COLO829 (cell line): ENCODE measurements at places on chromosomes 4 and X.

- peak; percentile 6 for DNase-seq
These were observed 502.3 kb upstream of the DIAPH2 start for GRCh38 chrX:96182366-96182765.

- DNase-seq: no peak
These were observed 71.0 kb downstream of the GPAT3 start for GRCh38 chr4:83606898-83607297.

- DNase-seq: peak; percentile 87
These were observed 56.0 kb downstream of the SPRY1 start for GRCh38 chr4:123452616-123453015.

DNA sequence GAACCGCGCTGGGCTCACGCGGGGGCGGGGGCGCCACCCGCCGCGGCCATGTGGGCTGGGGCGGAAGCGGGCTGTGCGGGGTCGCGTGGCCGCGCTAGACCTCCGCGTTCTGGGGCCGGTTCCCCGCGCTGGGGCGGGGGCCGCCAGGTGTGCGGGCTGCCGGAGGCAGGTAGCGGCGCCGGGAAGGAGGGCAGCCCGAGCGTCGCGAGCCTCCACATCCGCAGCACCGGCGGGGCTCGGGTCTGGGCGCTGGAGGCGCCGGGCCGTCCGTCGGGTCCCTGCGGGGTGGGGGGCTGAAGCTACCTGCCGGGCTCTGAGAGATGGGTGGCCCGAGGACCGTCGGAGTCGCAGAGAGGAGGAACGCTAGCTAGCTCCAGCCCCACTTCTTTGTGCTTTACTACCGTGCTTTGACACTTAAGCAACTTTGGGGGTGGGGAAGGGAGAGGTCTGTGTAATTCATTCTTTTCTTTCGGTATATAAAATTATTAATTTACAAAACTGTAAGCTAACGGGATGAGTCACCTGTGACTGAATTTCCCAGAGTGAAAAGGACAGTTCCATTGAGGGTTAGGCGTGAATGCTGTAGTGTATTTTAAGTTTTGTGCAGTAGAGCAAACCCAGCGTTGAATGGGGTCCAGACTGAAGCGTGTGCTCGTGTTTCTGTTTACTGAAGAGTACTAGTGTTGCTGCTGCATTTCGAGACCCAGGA is 689 bp downstream of the METAP1 start:
- peak; percentile 25 for DNase-seq

GRCh38 chrX:5876984-5877596 is 351.6 kb downstream of the NLGN4X start:
- DNase-seq: no peak

GRCh38 chr4:38119668-38120385 is 159.6 kb downstream of the PTTG2 start:
- peak; percentile 54 for DNase-seq

- DNase-seq: no peak
These were observed 422.7 kb upstream of the LCORL start for GRCh38 chr4:18444206-18444605.

DNA sequence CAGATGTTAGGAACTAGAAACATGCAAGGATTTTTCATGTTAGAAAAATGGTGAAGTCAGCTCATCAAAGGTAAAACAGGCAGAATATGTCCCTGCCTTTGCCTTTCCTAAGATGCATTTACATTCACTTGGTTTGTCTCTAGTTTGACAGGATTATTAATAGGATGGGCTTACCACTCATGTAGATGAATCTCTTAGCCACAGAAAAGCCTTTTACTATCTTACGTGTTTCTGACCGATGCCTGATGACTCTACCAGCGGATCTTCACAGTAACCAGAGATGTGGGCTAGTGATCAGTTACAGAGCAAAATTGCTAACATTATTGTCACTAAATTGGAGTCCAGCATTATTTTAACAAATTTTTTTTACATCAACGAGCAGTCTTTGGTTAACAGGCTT is 187.6 kb downstream of the MAML3 start:
- DNase-seq: no peak

DNA sequence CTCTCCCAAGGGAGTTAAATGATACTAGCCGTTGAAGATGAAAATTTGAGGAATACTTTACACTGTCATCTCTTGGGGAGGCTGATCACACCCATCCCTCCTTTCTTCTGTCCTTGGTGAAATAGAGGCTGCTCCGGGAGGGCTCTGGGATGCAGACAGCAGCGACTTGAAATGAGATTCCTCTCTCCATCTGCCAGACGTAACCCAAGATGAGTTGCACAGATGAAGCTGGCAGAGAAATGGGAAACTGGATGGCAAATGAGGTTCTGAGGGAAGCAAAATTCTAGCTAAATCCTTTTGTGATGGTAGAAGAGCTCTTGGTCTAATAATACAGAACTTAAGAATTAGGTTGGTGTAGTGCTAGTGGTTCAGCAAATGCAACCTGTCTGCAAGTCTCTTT is 201.4 kb downstream of the AASDH start:
- no peak for DNase-seq

GRCh38 chrX:118693843-118694242 is 33.6 kb upstream of the IL13RA1 start:
- no peak for DNase-seq

GRCh38 chrX:134803551-134804183 is 145.4 kb upstream of the PLAC1 start:
- DNase-seq: no peak

DNA sequence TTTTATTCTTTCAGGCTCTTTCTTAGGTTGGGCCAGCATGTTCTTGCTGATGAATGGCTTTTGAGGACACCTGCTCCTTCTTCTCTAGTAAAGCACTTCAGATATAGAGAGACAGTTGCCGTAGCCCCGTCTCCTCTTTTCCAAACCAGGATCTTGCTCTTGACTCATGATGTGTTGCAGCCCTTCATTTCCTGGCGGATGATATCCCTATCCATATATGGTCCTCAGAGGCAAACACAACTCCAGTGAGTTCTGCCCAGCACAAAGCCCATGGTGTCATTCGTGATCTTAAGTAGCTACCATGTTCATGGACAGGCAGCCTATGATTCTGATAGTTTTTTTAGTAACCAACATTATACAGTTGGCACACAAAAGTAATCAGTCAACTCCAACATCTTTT is 59.8 kb upstream of the ACSL1 start:
- no peak for DNase-seq

DNA sequence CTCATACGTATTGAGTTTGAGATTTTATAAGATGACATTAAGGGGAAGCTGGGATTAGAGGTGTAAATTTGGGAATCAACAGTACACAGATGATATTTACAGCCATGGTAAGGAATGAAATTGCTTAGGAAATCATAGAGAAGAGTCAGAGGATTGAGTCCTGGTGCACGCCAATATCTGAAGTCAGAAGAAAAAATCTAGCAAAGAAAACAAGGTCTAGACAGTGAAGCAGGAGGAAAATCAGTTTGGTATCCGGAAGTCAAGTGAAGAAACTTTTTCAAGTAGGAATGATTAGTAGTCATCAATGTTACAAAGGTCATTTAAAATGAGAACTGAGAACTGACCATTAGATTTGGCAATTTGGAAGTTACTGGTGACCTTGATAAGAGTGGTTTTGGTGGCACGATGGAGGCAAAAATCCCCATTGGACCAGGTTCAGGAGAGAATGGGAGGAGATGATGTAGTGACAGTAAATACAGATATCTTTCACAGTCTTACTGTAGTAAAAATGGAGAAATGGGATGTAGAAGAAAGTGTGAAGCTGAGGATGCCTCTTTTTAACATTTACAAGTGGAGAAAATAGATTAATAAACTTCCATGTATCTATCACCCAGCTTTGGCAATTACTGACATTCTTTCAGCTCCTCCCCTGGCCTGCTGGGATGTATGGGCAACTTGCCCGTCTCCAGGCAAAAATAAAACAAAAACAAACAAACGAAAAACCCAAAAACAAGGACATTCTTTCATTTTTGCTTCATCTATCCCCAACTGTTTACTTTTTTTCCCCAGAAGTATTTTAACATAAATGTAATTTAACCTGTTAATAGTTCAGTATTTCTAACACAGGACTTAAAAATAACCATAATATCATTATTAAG is 11.4 kb upstream of the GPR34 start:
- no peak for DNase-seq

GRCh38 chr4:151600432-151600831 is 160.4 kb downstream of the GATB start:
- no peak for DNase-seq

DNA sequence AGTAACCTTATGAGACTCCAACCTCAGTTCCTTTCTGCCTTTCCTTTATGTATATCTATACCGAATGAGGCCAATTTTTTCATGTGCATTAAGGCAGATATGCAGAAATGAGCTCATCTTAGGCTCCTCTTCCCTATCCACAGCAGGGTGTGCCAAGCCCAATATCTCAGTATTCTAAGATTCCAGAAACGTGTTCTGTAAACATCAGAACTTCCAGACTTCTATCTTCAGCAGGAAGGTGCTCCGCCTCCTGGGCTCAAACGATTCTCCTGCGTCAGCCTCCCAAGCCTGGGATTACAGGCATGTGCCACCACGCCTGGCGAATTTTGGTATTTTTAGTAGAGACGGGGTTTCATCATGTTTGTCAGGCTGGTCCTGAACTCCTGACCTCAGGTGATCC is 31.0 kb upstream of the CCNG2 start:
- DNase-seq: no peak

GRCh38 chrX:150849486-150849885 is 49.0 kb downstream of the CD99L2 start:
- DNase-seq: no peak

GRCh38 chr4:147773261-147774184 is 41.6 kb downstream of the ARHGAP10 start:
- no peak for DNase-seq

DNA sequence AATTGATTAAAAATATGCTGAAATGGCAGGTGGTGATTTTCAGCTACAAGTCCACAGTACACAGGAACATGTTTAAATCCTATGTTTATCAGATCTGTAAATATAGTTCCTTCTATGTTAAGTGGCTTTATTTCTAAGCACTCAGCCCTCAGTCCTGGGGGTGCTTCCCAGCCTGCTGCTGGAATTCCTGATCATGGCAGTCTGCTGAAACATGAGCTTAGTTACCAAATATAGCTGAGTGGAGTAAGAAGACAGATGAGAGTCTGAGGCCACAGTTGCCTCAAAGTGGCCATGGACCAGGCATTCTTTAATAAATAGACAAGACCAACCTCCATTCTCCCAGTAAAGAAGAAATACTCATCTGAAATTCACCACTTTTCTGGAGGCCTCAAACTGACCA is 17.1 kb upstream of the DDX60 start:
- DNase-seq: no peak

GRCh38 chr4:52157641-52158316 is 106.7 kb downstream of the SPATA18 start:
- DNase-seq: no peak

GRCh38 chr4:110877778-110878370 is 255.0 kb upstream of the PITX2 start:
- DNase-seq: no peak

- DNase-seq: no peak
These were observed 5.2 kb downstream of the TFE3 start for GRCh38 chrX:49037883-49038475.

- DNase-seq: no peak
These were observed 70.3 kb downstream of the SH3RF1 start for GRCh38 chr4:169200361-169201030.

GRCh38 chrX:101619364-101619763 is 1.6 kb upstream of the ARMCX6 start:
- no peak for DNase-seq

DNA sequence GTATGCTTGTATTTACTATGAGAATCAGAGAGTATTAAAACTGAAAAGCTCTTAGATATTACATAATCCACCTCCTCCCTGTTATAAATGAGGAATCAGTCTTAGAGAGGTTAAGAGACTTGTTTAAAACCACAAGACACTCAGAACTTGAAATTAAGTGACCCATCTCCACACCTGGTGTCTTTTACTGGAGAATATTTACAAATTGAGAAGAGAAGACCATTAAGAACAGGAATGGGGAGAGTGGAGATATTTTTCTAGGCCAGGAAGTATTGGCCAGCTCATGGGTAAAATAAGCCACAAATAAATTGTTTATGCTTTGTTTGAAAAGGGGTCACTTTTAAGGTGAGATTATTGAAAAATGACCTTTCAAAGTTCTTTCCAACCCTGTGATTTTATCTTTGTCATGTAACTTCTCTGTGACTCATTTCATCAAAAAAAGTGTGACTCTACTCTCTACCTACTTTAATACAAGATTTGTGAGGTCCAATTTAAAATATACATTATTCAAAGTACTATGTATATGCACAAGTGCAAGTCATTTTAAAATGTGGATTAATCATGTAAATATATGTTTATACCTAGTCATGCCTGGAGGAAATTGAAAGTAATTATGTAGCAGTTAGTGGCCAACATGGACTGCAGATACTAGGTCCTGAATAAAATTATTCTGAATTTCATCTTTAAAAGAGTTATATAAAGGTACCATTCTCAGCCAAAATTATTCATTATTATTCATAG is 15.9 kb upstream of the COX7B2 start:
- DNase-seq: no peak

DNA sequence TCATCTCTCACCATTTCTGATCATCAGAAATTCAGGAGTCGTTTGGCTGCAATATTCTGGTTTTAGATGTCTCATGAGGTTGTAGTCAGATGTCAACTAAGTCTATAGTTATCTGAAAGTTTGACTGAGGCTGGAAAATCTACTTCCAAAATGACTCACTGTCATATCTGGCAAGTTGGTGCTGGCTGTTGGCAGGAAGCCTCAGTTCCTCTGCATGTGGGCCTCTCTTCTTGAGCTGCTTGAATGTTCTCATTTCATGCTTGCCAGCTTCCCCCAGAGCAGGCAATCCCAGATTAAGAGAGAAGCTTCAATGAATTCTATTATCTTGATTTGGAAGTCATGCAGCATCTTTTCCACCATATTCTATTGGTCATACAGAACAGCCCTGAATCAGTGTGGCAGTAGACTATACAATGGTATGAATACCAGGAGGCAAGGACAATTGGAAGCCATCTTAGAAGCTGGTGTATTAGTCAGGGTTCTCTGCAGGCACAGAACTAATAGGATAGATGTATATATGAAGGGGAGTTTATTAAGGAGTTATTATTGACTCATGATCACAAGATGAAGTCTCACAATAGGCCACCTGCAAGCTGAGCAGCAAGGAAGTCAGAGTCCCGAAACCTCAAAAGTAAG is 46.8 kb upstream of the ELF2 start:
- no peak for DNase-seq

GRCh38 chr4:41380511-41381157 is 123.9 kb downstream of the UCHL1 start:
- no peak for DNase-seq

GRCh38 chrX:131812847-131813825 is 210.0 kb upstream of the STK26 start:
- DNase-seq: peak; percentile 13

- no peak for DNase-seq
These were observed 18.3 kb downstream of the SLC39A8 start for GRCh38 chr4:102326951-102327350.

DNA sequence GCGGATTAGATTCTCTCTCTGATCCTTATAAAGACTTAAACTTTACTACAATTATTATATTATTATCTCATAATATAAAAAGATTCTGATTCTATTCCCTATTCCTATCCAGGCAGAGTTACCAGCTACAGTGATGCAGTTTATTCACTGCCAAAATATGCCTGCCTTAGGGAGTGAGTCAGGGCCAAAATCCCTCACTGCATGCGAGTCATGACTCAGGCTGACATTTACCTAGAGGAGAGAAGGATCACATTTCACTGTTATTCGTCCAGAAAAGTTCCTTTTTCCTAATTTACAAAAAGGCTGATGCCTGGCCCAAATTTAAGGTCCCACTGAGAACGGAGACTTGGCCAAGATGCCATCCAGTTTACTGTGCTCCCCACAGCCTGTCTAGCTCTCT is 168.5 kb upstream of the LDB2 start:
- DNase-seq: peak; percentile 39

- no peak for DNase-seq
These were observed 33.7 kb upstream of the SPP1 start for GRCh38 chr4:87941537-87942392.
